Stomach (tissue), 19 donors: ENCODE measurements at places on chromosomes 6 and 20. TPM values are rescaled to one million over a fixed set of nuclear protein-coding genes. Genes with fewer than 3 reads are reported as not detected.
A peak's percentile ranks its signal among the peaks of the same experiment; 100 is the strongest.

DNA sequence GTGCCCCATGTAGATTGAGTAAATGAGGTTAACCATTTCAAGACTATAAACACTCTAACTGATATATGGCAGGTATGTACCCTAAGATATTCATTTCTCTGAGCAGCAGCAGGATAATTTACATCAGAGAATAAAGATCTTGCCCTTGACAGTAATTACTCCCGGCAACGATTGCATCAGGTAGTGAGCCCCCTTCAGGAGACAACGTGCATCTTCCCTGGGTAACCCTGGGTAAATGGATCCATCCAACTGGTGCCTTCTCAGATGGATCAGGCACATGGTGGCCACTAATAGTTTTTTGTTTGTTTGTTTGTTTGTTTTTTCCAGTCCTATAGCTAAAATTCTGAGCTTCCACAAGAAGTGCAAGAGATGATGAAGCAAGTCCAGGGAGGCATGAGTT lies 469.4 kb upstream of the SLC35B3 start:
- H3K27ac ChIP-seq = no peak overlapping the region
- H3K36me3 ChIP-seq = no peaks in the 10 kb centered on the region
- H3K27me3 ChIP-seq = no peaks in the 10 kb centered on the region
- no peaks in the 10 kb centered on the region for H3K4me1 ChIP-seq
- no peak overlapping the region for H3K4me3 ChIP-seq

- no peaks in the 10 kb centered on the region for H3K4me1 ChIP-seq
- no peak for DNase-seq
- H3K27me3 ChIP-seq = no peaks in the 10 kb centered on the region
- H3K27ac ChIP-seq = no peak overlapping the region
- H3K4me3 ChIP-seq = no peak overlapping the region
Measured at GRCh38 chr6:129801909-129802308, 59.2 kb downstream of the TMEM244 start.

The TBX18 gene
- 1.0 TPM for total RNA-seq

GRCh38 chr6:2883673-2884072 lies 19.4 kb downstream of the SERPINB9 start:
- H3K27me3 ChIP-seq = no peaks in the 10 kb centered on the region
- DNase-seq = no peak
- no peak overlapping the region for H3K4me3 ChIP-seq
- no peaks in the 10 kb centered on the region for H3K36me3 ChIP-seq

DNA sequence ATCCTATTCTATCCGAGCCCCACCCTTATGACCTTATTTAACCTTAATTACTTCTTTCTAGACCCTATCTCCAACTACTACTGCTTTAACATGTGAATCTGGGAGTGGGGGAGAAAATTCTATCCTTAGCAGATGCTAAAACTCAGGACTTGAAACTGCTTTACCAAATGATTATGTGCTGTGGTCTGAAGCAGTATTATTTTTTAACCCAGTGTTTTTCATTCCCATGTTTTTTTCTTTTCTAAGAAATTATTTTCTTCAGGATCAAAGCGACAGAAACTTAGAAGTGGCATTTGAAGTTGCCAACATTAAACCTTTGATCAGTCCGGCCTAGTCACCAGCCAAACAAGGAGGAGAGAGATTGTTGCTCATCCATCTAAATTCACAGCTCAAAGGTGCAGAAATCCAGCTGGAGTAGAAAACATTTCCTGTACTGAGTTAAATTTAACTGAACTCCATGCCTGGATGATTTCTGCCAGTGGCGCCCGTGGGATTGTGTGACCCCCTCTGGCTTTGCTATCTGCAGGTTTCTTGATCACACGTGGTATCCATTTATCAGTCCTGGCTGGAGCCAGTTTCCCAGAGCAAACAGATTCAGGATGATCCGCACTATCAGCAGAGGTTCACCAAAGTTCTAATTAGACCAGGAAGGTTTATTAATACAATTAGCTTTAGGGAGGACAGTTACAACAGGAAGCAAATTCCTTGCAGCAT lies 300.5 kb downstream of the PLCB1 start:
- H3K36me3 ChIP-seq = no peaks in the 10 kb centered on the region
- peak; percentile 14 for DNase-seq
- H3K4me3 ChIP-seq = no peak overlapping the region

The PSORS1C1 gene
- total RNA-seq = 2.8 TPM

GRCh38 chr6:25035512-25036435 lies 100.0 kb upstream of the RIPOR2 start:
- no peak overlapping the region for H3K4me3 ChIP-seq
- H3K4me1 ChIP-seq = peaks cover 10% of the 10 kb centered on the region
- no peak for DNase-seq
- no peaks in the 10 kb centered on the region for H3K36me3 ChIP-seq
- peak overlapping the region; percentile 16 for H3K27ac ChIP-seq

The BNIP5 gene
- 3.5 TPM for total RNA-seq

The ECT2L gene
- total RNA-seq = not detected

DNA sequence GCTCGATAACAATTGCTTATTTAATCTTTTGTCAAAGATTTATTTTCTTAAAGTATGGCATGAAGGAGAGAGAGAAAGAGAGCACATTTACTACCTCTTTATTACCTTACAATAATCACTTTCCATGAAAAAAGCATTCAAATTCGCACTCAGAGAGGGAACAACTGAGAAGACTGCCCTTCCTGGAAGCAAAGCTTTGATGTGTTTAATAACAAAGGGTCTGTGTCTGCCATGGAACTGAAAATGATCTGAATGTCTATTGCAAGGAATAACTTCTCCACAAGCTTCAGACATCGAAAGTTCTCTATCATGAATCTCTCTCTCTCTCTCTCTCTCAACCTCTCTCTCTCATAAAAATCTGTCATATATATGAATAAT lies 308.9 kb downstream of the HDGFL1 start:
- H3K4me1 ChIP-seq = peaks cover 9% of the 10 kb centered on the region
- no peaks in the 10 kb centered on the region for H3K27me3 ChIP-seq
- no peak for DNase-seq
- H3K27ac ChIP-seq = no peak overlapping the region

DNA sequence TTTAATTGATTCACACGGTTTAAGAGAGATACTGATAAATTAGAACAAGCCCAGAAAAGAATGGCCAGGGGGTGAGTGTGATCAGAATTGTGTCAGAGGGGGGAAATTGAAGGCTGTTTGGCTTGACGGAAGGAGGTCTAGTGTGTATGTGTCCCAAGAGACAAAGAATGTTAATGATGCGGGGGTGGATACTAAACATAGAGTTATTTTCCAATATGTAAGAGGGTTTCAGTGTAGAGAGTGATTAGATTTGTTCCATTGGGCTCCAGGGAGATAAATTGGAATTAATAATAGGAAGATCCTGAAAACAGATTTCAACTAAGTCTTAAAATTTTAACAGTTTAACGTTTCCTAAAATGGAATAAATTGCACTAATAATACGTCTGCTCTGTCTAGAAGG lies 38.1 kb upstream of the UTRN start:
- no peaks in the 10 kb centered on the region for H3K4me1 ChIP-seq
- no peak overlapping the region for H3K4me3 ChIP-seq
- no peaks in the 10 kb centered on the region for H3K36me3 ChIP-seq
- no peak overlapping the region for H3K27ac ChIP-seq
- no peaks in the 10 kb centered on the region for H3K27me3 ChIP-seq
- peak; percentile 28 for DNase-seq

The TSPO2 gene
- not detected for total RNA-seq

GRCh38 chr6:111921103-111921502 lies 47.9 kb upstream of the FYN start:
- no peaks in the 10 kb centered on the region for H3K4me1 ChIP-seq
- H3K27me3 ChIP-seq = no peaks in the 10 kb centered on the region
- H3K4me3 ChIP-seq = no peak overlapping the region
- H3K36me3 ChIP-seq = no peaks in the 10 kb centered on the region
- DNase-seq = no peak

DNA sequence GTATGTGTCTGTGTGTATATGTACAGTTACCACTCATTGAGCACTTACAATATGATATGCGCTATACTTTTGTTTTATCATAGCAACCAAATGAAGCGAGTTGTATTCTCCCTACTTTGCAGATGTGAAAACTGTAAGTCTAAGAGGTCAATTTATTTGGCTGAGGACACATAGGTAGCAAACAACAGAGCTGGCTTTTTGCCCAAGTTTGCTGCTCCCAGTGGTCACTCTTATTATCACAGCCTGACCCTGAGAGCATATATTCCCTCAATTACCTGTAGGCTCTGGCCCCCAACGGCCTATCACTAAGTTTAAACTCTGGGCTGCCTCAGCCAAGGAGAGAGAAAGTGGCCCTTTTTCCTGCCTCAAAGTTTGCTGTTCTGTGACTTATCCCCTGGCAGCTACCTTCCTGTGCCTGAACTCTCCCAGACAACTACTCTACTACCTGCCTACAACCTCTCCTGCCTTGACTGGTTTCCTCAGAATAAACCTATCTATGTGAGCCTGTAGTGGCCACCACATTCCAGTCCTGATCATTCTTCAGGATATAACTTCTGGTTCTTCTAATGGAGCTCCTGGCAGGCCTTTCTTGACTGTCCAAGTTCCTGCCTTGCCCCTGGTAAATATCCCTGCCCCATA lies 221.8 kb downstream of the FRK start:
- H3K27me3 ChIP-seq = no peaks in the 10 kb centered on the region
- H3K4me3 ChIP-seq = no peak overlapping the region
- H3K4me1 ChIP-seq = no peaks in the 10 kb centered on the region
- H3K36me3 ChIP-seq = no peaks in the 10 kb centered on the region
- H3K27ac ChIP-seq = no peak overlapping the region
